ENCODE measurements at places on chromosomes 12 and 14. TPM values are rescaled to one million over a fixed set of nuclear protein-coding genes. Genes with fewer than 3 reads are reported as not detected.

DNA sequence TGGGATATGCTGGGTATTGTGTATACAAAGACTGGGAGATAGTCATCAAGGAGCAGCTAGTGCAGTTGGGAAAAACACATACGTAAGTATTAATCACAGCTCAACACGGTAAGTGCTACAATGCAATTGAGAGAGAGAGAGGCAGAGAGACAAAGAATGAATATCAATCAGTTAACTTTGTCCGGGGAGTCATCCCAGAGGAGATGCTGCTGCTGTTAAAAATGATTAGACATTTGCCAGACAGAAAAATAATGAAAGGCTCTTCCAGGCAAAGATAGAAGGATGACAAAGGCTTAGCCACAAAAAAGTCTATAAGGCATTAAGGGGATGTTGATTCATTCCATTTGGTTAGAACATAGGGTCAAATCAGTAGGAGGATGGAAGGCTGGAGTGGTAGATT is 45.1 kb downstream of the AKAP6 start:
- no peak overlapping the region for H3K4me3 ChIP-seq
- H3K4me1 ChIP-seq = no peaks in the 10 kb centered on the region
- no peaks in the 10 kb centered on the region for H3K27me3 ChIP-seq
- no peaks in the 10 kb centered on the region for H3K36me3 ChIP-seq
- DNase-seq = no peak
- H3K27ac ChIP-seq = no peak overlapping the region

INSM2 gene
- total RNA-seq = not detected

DNA sequence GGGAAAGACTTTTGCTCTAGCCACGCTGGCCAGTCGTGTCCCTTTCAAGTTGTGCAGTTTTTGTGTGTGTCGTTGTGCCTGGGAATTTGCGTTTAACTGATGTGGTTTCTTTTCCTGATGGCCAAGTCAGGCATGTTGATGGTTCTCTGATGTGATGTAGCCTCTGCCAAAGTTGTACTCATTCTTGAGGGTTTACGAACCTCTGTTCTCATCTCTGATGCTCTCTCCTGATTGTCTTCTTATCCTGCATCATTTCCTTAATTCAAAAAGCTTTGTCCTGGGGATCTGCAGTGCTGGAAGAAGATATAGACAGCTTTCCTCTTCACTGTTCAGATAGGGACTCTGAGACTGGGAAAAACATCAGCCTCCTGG is 25.4 kb downstream of the CD9 start:
- peak overlapping the region; percentile 10 for H3K4me3 ChIP-seq
- H3K27ac ChIP-seq = peak overlapping the region; percentile 93
- DNase-seq = no peak
- no peaks in the 10 kb centered on the region for H3K27me3 ChIP-seq

- H3K36me3 ChIP-seq = no peaks in the 10 kb centered on the region
- no peak overlapping the region for H3K4me3 ChIP-seq
- no peak overlapping the region for H3K27ac ChIP-seq
- H3K4me1 ChIP-seq = no peaks in the 10 kb centered on the region
Observed at GRCh38 chr14:92340931-92341330, 18.0 kb downstream of the SLC24A4 start.

ADAM20 gene
- total RNA-seq = 4.6 TPM

DNA sequence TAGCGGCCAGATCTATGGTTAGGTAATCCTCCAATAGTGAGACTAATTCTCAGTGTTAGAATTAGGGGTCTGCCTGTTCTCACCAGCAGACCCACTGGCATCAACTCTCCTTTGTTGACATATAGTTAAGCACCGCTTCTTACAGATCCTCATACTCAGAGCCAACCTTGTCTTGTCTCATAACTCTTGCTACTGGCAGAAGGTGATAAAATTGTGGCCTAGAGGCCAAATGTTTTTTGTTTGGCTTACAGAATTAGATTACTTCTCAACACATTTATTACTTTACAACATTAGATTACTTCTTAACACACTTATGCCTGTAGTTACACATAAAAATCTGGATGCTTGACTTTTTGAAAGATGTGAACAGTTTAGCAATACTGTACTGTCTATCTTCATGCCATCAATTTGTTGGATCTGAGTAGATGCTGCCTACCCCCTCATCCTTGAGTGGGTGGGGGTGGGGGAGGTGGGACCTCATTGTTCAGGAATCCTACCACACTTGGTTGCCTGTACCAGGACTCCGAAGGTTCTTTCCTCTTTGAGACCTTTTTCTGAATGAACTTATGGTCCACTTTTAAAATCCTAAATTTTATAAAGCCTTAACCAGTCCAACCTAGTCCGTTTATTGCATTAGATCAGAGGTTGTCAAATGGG is 7.0 kb downstream of the MTHFD1 start:
- no peaks in the 10 kb centered on the region for H3K36me3 ChIP-seq
- no peaks in the 10 kb centered on the region for H3K27me3 ChIP-seq

GRCh38 chr14:22315336-22315735 is 273.7 kb downstream of the DAD1 start:
- H3K4me1 ChIP-seq = peaks cover 6% of the 10 kb centered on the region
- no peak overlapping the region for H3K27ac ChIP-seq
- H3K4me3 ChIP-seq = no peak overlapping the region
- no peak for DNase-seq

DNA sequence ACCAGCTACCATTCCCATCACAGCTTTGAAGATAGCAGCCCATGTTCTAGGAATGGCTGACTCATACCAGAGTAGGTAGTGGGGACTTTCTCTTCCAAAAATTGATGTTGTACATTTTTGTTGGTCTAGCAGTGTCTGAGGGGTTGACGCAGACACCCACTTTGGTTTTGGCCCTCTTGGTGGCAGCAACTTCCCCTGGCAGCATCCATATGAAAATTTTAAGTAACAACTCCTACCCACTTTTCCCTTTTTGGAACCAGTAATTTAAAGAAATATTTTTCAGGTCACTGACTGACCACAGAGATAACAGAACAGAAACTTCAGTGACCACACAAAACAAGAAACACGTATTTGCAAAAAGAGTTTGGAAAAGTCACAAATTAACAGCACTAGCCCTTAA is 162.0 kb upstream of the TMCC3 start:
- no peaks in the 10 kb centered on the region for H3K36me3 ChIP-seq
- no peak for DNase-seq
- H3K4me1 ChIP-seq = no peaks in the 10 kb centered on the region

GRCh38 chr12:116670859-116671258 is 67.0 kb downstream of the SPRING1 start:
- H3K27ac ChIP-seq = no peak overlapping the region
- no peak for DNase-seq
- H3K27me3 ChIP-seq = no peaks in the 10 kb centered on the region
- H3K36me3 ChIP-seq = no peaks in the 10 kb centered on the region

DNA sequence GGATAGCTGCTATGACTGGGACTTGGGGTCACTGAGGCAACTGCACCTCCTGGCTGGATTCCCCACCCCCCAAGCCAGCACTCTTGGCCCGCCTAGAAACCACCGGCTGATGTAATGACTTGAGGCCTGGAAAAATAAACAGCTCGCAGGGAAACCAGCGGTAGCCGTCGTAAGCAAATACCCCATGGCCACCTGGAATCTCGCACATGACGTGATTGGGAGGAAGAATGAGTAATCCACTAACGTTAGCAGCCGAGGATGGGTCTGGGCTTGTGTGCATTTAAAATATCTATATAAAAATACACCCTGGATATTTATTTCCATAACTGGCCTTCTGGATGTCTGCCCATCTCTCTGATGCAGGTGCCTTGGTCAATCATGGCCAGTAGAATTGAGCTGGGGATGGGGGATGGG is 120.1 kb downstream of the SMOC1 start:
- H3K27me3 ChIP-seq = no peaks in the 10 kb centered on the region
- DNase-seq = no peak
- H3K4me3 ChIP-seq = no peak overlapping the region
- no peak overlapping the region for H3K27ac ChIP-seq
- no peaks in the 10 kb centered on the region for H3K4me1 ChIP-seq

DNA sequence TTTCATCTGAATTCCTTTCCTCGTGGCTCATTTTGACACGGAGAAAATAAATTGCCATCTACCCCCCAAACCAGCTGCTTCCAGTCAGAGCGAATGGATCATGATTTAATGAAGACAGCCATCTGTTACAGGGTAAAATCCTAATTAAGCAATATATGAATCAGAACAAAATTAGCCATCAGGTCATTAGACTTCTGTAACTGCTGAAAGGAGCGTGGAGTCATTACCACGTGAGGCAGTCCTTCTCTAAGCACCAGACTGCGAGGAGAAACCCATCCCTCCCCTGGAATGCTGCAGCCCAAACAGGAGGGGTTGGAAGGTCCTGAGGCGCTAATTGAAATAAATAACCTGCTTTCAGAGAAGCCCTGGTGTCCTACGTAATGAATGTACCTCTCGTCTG is 51.1 kb upstream of the TCL1A start:
- no peaks in the 10 kb centered on the region for H3K36me3 ChIP-seq
- DNase-seq = no peak
- H3K27ac ChIP-seq = no peak overlapping the region

GRCh38 chr12:82723093-82723492 is 36.4 kb downstream of the TMTC2 start:
- DNase-seq = no peak
- H3K4me3 ChIP-seq = no peak overlapping the region
- no peaks in the 10 kb centered on the region for H3K27me3 ChIP-seq

DNA sequence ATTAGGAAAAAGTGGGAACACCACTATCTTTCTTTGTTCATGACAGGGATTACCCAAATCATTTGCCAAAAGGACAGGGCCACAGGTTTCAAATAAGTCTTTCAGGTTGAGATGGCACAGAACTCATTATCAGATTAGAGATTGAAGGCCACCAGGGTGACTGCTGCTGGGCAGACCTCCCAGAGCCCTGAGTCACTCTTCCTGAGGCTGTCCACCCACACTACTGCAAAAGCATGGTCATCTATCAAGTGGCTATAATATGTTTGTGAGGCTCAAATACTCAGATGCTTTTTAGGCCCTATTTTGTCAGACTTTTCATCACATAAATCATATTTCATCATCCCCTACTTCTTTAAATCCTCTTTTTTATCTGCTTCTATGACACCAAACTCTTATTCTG is 155.3 kb upstream of the CCDC196 start:
- DNase-seq = no peak
- no peak overlapping the region for H3K27ac ChIP-seq
- no peaks in the 10 kb centered on the region for H3K4me1 ChIP-seq
- no peaks in the 10 kb centered on the region for H3K27me3 ChIP-seq
- H3K4me3 ChIP-seq = no peak overlapping the region
- no peaks in the 10 kb centered on the region for H3K36me3 ChIP-seq

GRCh38 chr14:50117456-50117855 is 1.1 kb upstream of the VCPKMT start:
- H3K4me1 ChIP-seq = no peaks in the 10 kb centered on the region
- H3K36me3 ChIP-seq = peaks cover 8% of the 10 kb centered on the region
- DNase-seq = no peak
- H3K27ac ChIP-seq = peak overlapping the region; percentile 82

GRCh38 chr14:21229821-21230220 is 39.4 kb downstream of the HNRNPC start:
- H3K36me3 ChIP-seq = peaks cover 47% of the 10 kb centered on the region
- H3K27ac ChIP-seq = no peak overlapping the region
- H3K4me3 ChIP-seq = no peak overlapping the region
- no peaks in the 10 kb centered on the region for H3K27me3 ChIP-seq
- H3K4me1 ChIP-seq = no peaks in the 10 kb centered on the region

DNA sequence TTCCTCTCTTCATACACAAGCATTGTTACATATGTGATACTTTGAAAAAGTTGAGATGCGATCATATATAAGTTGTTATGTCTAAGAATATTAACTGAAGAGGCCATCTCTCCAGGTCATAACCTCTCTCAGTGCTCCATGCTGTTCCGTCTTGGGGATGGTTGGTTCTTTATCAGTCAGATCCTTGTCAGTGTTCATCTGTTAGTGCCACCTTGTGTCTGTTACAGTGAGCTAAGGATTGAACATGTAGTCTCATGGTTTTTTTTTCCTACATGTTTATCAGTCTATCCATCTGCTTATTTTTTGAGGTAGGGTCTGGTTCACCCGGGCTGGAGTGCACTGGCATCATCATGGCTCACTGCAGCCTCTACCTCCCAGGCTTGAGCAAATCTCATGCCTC is 30.5 kb downstream of the EP400 start:
- no peak overlapping the region for H3K27ac ChIP-seq
- H3K4me1 ChIP-seq = no peaks in the 10 kb centered on the region
- no peak for DNase-seq
- no peaks in the 10 kb centered on the region for H3K27me3 ChIP-seq

PPP1R1A gene
- 28.7 TPM for total RNA-seq

DNA sequence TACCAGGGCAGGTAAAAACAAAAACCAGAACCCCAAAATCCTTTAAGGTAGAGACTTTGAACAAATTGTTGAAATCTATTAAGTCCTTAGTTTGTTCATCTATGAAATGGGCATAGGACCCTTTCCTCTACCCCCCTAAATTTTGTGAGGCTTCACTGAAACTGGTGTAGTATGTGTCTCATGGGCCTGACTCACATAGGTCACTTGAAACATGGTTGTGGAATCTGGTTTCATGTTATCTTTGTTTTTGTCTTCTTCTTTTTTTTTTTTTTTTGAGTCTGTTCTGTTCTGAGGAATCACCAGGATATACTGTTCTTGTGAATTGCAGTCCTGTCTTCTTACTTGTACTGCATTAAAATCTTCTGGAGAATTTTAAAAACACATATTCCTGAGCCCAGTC is 202.2 kb downstream of the KTN1 start:
- no peaks in the 10 kb centered on the region for H3K27me3 ChIP-seq
- no peaks in the 10 kb centered on the region for H3K36me3 ChIP-seq
- H3K4me1 ChIP-seq = no peaks in the 10 kb centered on the region
- peak overlapping the region; percentile 70 for H3K27ac ChIP-seq
- no peak overlapping the region for H3K4me3 ChIP-seq

- H3K4me1 ChIP-seq = peaks cover 10% of the 10 kb centered on the region
- no peak overlapping the region for H3K4me3 ChIP-seq
- DNase-seq = no peak
- H3K27ac ChIP-seq = no peak overlapping the region
- H3K36me3 ChIP-seq = peaks cover 44% of the 10 kb centered on the region
Observed at GRCh38 chr12:52901715-52902541, 2.9 kb downstream of the KRT8 start.

PRB2 gene
- not detected for total RNA-seq

CLEC1B gene
- not detected for total RNA-seq

DNA sequence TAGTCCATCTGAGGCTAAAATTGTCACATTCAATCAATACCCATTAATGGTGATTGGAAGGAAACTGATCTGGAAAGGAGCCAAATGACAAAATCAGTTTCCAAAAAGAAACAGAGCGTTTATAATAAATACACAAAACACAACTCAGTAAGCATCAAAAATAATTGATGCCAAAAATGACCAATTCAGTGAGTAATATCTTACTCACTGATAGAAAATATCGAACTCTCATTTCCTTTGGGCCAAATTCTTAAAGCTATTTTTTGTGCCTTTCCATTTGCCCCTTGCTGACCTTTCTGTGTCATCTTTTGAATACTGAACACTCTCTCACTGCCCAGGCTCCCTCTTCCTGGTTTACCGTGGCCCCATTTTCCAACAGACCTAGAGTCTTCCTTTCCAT is 22.5 kb upstream of the ATP2B1 start:
- DNase-seq = no peak
- no peaks in the 10 kb centered on the region for H3K36me3 ChIP-seq
- no peaks in the 10 kb centered on the region for H3K27me3 ChIP-seq
- no peak overlapping the region for H3K4me3 ChIP-seq
